ENCODE measurements at places on chromosomes 12 and 14.
A peak's percentile ranks its signal among the peaks of the same experiment; 100 is the strongest.

- peak; percentile 43 for DNase-seq
Observed at GRCh38 chr14:31037709-31038221, 11.6 kb upstream of the STRN3 start.

- DNase-seq = peak; percentile 25
Observed at GRCh38 chr14:94356379-94357056, 31.9 kb downstream of the SERPINA1 start.

DNA sequence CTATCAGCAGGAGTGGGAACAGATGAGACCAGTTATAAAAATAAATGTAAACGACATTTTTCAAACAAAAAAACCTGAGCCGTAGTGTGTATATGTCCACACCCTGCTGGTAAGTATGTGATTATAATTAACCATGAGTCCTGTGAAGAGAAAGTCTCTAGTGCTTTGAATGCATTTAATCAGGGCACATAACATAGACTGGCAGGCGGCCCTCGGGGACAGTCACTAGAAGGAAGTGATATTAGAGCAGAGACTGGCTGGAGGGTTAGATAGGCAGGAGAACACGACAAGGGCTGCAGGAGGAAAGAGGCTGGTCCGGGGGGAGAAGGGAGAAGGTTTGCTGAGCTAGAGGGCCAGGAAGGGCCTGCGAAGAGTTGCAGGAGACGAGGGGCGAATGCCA, 23.8 kb upstream of the ELK3 start:
- DNase-seq = peak; percentile 40

DNA sequence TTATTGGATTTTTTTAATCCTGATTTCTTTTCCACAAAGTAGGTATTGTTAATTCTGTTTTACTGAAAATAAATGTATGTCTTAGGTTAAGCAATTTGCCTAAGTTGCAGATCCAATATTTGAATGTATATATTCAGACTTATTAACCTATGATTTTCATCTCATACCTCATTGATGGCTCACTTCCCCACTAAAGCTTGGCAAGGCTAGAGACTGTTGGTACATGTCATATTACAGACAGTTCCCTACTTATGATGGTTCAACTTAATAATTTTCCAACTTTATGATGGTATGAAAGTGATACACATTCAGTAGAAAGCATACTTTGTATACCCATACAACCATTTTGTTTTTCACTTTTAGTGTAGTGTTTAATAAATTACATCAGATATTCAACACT, 33.2 kb upstream of the KCNH3 start:
- no peak for DNase-seq

DNA sequence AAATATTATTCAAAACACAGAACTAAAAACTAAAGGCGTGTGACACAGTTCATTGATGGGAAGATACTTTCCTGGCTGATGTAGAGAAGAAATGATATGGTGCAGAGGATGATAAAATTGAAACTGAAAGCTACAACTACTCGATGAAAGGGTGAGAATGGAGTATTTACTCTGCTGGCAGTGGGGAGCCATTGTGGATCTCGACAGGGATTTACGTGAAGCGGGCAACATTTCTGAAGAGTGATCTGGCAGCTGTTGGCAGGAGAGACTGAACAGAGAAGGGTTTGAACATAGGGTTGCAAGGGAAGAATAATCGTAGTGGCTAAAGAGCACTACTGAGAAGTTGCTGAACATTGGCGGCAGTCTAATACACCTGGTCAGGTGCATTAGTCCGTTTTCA, 464.9 kb downstream of the PDZRN4 start:
- no peak for DNase-seq

DNA sequence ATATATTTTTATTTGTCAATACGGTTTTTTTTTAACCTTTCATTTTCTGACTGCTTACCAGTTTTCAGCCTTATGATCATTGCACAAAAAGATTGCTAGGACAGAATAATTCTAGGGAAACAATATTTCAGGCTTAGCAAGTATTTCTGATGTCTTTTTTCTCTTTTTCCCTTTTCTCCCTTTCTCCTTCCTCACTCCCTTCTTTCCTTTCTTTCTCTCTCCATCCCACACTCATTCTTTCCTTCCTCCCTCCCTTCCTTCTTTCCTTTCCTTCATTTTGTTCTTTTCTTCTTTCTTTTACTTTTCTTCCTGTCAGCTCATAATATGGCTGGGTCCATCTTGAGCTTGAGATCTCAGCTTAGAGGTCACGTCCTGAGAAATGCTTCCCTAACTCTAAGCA, 601.4 kb upstream of the NOVA1 start:
- no peak for DNase-seq

- no peak for DNase-seq
Observed at GRCh38 chr14:59254146-59254910, 65.9 kb downstream of the DAAM1 start.

GRCh38 chr14:50339178-50339804, 27.2 kb downstream of the DMAC2L start:
- DNase-seq = no peak

DNA sequence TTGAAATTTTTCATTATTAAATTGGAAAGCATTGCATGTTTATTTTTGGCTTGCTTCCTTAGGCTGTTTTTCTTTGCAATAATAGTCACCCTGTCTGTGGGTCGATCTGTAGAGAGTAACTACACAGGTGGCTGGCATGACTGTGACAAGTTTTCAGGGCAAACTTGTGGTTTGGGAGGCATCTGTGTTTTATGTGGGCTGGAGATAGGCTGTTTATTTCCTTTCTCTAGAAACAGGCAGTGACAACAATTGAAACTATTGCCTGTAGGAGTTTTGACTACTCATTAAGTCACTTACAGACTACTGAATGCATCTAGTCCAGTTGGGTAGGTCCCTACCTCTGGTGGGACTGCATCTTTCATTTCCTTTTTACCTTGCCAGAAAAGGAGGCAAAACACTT, 155.6 kb downstream of the DYRK2 start:
- DNase-seq = peak; percentile 15

GRCh38 chr12:52813885-52814709, at the start of gene KRT4:
KRT4 (minus strand) TSS chr12:52814116; CDS start chr12:52814058, 58 bp downstream.
- DNase-seq = no peak

DNA sequence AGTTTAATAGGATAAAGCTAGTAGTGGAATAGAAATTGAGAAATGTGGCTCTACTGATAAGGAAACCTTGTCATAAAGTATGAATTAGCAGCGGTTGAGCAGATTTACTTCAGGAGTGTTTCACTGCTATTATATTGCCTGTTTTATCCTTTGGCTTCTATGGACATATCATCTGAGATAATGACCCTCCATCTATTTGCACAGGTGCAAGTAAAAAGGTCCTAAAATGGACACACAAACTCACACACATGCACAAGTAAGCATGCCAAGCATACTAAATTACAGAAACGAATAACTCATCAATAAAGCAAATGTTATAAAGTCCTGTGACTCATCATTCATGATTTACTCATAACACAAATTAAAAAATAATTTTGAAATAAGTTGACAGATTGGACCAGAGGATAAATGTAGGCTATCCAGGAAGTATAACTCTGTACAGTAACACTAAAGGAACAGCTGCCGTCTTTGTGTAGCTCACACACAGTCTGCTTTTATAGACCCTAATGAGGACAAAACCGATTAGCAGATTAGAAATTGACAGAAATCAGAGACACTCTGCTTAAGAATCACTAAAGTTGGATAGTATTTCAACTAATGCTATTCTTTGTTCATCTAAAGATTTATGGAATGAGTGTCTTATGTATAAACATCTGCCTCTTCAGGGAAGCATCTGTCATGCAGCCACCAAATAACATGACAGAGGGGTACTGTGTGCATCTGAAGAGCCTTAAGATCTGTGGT, 73.9 kb downstream of the SYT1 start:
- DNase-seq = no peak

DNA sequence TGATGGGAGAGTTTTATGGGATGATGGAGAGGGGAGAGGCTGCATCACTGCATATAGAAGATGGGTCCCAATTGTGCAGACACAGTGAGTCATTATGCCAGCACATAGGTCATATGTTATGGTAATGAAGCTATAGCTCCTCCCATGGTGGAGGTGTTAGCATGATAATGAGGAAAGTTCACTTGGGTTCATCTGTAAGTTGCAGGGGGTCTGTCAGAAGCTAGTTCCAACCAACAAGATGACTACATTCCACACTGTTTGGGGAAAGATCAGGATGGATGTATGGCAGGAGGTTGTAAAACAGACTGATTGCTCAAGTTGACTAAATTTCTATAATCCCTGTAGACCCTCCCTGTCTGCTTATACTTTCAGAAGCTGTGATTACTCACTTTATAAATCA, 561.3 kb downstream of the C12orf50 start:
- DNase-seq = no peak

- DNase-seq = no peak
Observed at GRCh38 chr14:69953266-69953915, 74.2 kb downstream of the SMOC1 start.

DNA sequence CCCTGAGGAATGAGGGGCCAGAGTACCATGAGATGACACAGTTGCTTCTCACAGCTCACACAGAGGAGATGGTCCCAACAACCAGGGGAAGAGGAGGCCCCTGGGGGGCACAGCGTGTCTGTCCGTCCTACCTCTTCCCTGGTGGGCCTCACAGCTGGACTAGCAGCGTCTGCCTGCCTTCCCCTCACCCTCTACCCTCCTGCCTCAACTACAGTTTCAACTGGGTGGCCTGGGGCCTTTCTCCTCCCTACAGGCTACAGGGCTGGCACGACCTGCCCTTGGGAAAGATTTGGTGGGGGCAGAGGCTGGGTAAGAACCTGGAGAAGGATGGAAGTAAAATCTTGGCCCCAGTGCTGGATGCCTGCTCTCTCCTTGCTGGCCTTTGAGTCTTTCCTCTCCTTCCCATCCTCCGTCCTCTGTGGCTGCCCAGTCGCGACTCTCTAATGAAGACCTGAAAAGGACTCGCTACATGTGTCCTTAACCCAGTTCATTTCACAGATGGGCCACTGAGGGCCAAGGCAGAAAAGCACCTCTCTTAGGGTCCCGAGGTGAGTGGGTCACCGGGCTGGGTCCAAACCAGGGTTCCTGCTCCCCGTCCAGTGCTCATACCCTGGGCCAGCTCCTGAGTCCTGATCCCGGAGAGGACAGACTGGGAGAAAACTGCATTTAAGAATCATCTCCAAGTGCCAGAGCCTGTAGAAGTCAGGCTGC, 232.5 kb downstream of the BCL11B start:
- no peak for DNase-seq

- DNase-seq = no peak
Observed at GRCh38 chr12:50242751-50243191, 40.5 kb downstream of the LIMA1 start.

DNA sequence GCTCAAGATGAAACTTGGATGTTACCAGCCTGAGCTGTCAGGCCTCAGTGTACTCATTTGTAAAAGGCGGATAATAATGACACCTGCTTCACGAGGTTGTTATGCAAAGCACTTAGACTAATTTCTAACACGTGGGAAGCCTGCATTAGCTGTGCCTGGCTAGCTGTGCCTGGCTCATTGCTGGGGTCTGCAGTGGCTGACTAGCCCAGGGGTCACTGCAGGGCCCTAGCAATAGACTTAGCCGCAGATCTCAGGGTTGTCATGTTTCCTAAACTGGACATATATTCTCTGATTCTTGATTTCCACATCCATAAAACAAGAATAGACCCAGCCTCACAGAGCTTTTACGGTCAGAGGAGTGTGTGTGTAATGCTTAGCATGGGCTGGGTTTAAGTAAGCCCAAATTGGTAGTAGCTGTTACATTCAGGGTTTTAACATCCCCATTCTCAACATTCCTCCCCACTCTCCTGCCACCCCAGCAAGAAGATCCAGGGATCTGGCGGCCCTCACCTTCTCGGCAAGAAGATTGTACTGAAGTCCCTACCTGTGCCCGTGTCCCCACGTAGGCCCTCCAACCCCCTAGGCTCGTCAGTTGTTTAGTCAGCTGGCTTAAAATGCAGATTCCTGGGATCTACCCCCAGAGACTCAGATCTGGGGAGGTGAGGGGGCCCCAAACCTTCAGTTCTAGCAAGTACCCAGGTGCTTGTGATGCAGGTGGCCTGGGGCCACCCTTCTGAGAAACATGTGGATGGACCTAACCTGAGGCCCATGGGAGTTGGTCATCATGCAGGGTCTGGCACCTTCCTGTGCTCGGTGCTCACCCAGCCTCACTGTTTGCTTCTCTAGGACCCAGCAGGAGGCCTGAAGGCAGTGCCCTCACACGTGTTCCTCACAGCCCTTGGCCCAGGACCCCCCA, 8.6 kb downstream of the NR4A1 start:
- DNase-seq = no peak

DNA sequence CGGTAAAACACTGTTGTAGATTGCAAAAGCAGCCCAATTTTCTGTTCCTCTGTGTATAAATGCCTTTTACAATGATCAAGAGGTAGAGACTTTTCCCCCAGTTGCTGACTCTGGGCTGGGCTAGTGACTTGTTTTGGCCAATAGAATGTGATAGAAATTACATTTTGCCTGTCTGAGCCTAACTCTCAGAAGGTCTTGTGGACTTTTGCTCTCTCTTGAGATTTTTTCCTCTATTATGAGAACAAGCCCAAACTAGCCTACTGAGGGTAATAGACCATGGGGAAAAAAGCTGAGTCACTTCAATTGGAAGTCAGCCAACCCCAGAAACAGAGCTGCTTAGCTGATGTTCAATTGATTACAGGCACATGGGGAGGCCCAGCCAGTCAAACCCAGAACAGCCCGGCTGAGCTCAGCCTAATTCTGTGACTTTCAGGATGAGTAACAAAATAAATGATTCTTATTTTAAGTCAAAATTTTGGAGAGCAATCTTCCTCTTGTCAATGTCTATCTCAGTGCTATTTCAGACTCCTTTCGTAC, 61.4 kb downstream of the MYF5 start:
- peak; percentile 3 for DNase-seq

DNA sequence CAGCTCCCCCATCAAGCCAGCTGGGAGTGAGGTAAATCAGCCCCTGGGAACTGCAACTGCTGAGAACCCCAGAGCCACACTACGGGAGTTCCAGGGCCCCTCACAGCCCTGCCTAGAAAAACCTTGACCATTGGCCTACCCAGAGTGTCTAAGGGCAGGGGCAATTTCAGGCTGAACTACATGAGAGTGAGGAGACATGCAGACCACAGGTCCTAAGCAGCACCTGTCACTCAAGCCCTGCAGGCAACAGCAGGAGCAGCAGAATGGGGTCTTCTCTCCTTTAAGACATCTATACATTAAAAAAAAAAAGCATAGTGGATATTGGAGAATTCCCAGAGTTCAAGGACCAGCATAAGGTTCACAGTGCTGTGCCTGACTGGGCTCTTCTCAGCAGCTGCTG, 4.9 kb downstream of the NCKAP5L start:
- DNase-seq = no peak

- DNase-seq = no peak
Observed at GRCh38 chr12:1640328-1641234, 11.6 kb downstream of the WNT5B start.

DNA sequence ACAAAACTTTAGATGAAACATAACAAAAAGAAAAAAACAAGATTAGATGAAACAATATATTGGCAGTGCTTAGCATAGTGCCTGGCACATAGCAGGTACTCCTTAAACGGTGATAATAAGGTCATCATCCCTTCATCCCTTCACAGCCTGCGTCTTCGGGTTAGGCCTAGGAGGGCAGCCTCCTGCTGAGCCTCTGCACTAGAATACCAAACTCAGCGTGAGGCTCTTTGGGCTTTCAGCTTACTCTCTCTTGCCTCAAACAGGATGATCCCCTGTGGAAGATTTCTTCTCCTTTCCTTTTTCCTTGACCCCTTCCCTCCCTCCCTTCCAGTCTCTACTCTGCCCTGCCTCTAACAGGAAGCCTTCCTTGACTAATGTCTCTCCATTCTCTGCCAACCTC, 14.4 kb upstream of the FIGNL2 start:
- no peak for DNase-seq

- no peak for DNase-seq
Observed at GRCh38 chr12:47340411-47341015, 260.8 kb upstream of the AMIGO2 start.
